ENCODE measurements at places on chromosomes 16 and 17. TPM values are rescaled to one million over a fixed set of nuclear protein-coding genes. Genes with fewer than 3 reads are reported as not detected.

CLEC19A gene
- not detected for total RNA-seq

GAS2L2 gene
- total RNA-seq = 0.07 TPM

DNA sequence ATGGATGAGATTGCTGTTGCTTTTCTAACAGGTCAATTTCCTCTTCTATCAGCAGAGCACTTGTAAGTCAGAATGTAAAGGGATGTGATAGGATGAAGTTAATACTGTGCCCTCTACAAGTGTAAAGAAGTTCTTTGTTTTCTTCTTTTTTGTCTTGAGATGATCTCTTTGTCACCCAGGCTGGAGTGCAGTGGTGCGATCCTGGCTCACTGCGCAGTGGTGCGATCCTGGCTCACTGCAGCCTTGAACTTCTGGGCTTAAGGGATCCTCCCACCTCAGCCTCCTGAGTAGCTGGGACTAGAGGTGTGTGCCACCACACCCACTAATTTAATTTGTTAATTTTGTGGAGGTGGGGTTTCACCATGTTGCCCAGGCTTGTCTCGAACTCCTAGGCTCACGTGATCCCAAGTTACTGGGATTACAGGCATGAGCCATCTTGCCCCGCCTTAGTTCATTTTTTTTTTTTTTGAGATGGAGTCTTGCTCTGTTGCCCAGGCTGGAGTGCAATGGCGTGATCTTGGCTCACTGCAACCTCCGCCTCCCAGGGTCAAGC lies 21.6 kb upstream of the KPNB1 start:
- H3K27me3 ChIP-seq = no peaks in the 10 kb centered on the region
- no peak for DNase-seq
- H3K4me3 ChIP-seq = no peak overlapping the region
- no peaks in the 10 kb centered on the region for H3K4me1 ChIP-seq
- no peak overlapping the region for H3K27ac ChIP-seq

TBX6 gene
- total RNA-seq = 0.83 TPM

- no peaks in the 10 kb centered on the region for H3K4me1 ChIP-seq
- no peak overlapping the region for H3K27ac ChIP-seq
- no peak for DNase-seq
- H3K4me3 ChIP-seq = no peak overlapping the region
- H3K36me3 ChIP-seq = no peaks in the 10 kb centered on the region
Measured at GRCh38 chr17:6084311-6085161, 14.4 kb downstream of the WSCD1 start.

DNA sequence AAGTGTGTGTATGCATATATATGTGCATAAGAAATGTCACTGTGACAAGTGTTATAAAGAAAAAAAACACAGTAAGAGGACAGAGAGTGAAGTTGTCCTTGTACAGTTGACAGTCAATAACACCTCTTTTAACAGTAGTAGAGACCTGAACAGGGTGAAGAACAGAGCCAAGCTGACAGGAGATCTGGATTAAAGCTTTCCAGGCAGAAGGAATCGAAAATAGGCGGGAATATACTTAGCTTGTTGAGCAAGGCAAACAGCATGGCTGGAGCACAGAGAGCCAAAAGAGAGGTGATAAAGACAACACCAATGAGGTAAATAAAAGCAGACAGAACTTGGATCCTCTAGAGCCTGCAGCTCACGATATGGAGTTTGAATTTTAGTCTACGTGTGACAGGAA lies 64.8 kb downstream of the KANSL1 start:
- H3K4me3 ChIP-seq = no peak overlapping the region
- DNase-seq = no peak
- H3K27me3 ChIP-seq = no peaks in the 10 kb centered on the region
- H3K36me3 ChIP-seq = no peaks in the 10 kb centered on the region
- H3K4me1 ChIP-seq = peaks cover 79% of the 10 kb centered on the region

DNASE1L2 gene
- total RNA-seq = 1.4 TPM

MPV17L gene
- 0.18 TPM for total RNA-seq

KRTAP4-16 gene
- not detected for total RNA-seq

RRN3 gene
- 58.3 TPM for total RNA-seq

DNA sequence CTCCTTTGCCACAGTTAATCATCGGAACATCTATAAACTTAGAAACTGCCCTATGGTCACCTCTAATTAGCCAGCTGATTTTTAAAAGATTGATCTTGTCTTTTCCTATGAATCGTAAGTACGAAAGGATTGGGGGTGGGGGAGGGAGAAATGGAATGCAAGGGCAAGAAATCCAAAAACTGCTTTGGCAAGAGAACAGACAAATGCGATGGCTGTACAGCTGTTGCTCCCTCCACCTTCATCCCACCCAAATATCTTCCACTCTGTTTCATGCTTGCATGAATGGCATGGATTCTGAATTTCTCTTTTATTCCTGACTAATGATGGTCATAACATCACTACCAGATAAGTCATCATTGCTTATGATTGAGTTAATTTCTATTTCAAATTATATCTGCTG lies 165.7 kb downstream of the STX8 start:
- no peak for DNase-seq
- no peaks in the 10 kb centered on the region for H3K36me3 ChIP-seq
- no peaks in the 10 kb centered on the region for H3K4me1 ChIP-seq
- no peaks in the 10 kb centered on the region for H3K27me3 ChIP-seq

DNA sequence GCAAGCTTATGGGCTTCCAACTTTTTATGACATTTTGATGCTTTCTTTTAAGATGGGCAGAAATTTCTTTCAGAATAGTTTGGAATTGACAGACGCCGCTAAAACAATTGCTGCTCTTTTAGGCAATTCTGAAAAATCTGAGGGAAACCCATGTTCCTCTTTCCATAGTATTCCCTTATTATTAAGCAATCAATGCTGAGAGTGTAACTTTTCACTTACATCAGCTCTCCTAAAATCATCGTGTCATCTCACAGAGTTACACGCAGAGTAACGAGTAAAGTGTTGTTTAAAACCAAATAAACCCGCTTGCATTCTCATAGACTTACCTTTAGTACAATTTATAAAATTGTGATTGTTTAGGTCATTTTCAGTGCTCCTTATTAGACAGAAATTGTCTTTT lies 150.6 kb downstream of the MAF start:
- H3K4me1 ChIP-seq = no peaks in the 10 kb centered on the region
- no peaks in the 10 kb centered on the region for H3K27me3 ChIP-seq
- no peaks in the 10 kb centered on the region for H3K36me3 ChIP-seq
- H3K27ac ChIP-seq = no peak overlapping the region
- H3K4me3 ChIP-seq = no peak overlapping the region

GRCh38 chr17:9487406-9487805 lies 88.2 kb downstream of the STX8 start:
- no peaks in the 10 kb centered on the region for H3K4me1 ChIP-seq
- no peak overlapping the region for H3K27ac ChIP-seq
- H3K27me3 ChIP-seq = no peaks in the 10 kb centered on the region
- H3K4me3 ChIP-seq = no peak overlapping the region
- no peaks in the 10 kb centered on the region for H3K36me3 ChIP-seq

GRCh38 chr17:8598913-8599312 lies 31.6 kb downstream of the MYH10 start:
- no peak overlapping the region for H3K4me3 ChIP-seq
- no peaks in the 10 kb centered on the region for H3K27me3 ChIP-seq
- no peak overlapping the region for H3K27ac ChIP-seq

- no peaks in the 10 kb centered on the region for H3K27me3 ChIP-seq
- no peaks in the 10 kb centered on the region for H3K4me1 ChIP-seq
- H3K27ac ChIP-seq = no peak overlapping the region
- peaks cover 10% of the 10 kb centered on the region for H3K36me3 ChIP-seq
Measured at GRCh38 chr16:69924777-69925191, 26.4 kb upstream of the CLEC18A start.

- H3K4me3 ChIP-seq = no peak overlapping the region
- no peaks in the 10 kb centered on the region for H3K36me3 ChIP-seq
- H3K27me3 ChIP-seq = no peaks in the 10 kb centered on the region
- peaks cover 30% of the 10 kb centered on the region for H3K4me1 ChIP-seq
- H3K27ac ChIP-seq = no peak overlapping the region
Measured at GRCh38 chr17:17051791-17052461, 9.7 kb downstream of the MPRIP start.

MRM1 gene
- total RNA-seq = 24.7 TPM

- no peak overlapping the region for H3K27ac ChIP-seq
- no peak overlapping the region for H3K4me3 ChIP-seq
- no peak for DNase-seq
- no peaks in the 10 kb centered on the region for H3K4me1 ChIP-seq
Measured at GRCh38 chr17:31588512-31588911, 197.0 kb downstream of the RAB11FIP4 start.

IGF2BP1 gene
- 0.28 TPM for total RNA-seq

GRCh38 chr16:54053891-54054820 lies 232.4 kb downstream of the IRX3 start:
- H3K27me3 ChIP-seq = no peaks in the 10 kb centered on the region
- no peaks in the 10 kb centered on the region for H3K4me1 ChIP-seq
- H3K36me3 ChIP-seq = no peaks in the 10 kb centered on the region
- H3K27ac ChIP-seq = no peak overlapping the region

DNA sequence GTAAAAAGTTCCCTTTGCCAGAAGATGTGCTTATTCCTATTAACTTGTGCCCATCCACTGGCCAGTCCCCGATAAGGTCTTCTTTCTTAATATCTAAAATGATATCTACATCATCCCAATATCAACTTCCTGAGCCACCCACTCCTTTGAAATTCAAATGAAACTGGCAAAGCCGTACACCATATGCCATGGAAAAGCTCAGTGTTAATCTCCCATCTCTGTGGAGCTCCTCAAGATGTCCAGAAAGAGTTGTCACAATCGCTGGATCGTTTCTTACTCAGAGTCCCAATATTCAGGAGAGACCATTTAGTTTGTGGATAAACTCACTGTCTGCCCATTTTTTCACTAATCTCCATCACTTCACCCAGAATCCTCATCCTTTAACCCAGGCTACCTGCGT lies 420.7 kb downstream of the NPIPA8 start:
- H3K27me3 ChIP-seq = no peaks in the 10 kb centered on the region
- no peak overlapping the region for H3K27ac ChIP-seq
- no peaks in the 10 kb centered on the region for H3K4me1 ChIP-seq
- no peak overlapping the region for H3K4me3 ChIP-seq
- no peak for DNase-seq

DNA sequence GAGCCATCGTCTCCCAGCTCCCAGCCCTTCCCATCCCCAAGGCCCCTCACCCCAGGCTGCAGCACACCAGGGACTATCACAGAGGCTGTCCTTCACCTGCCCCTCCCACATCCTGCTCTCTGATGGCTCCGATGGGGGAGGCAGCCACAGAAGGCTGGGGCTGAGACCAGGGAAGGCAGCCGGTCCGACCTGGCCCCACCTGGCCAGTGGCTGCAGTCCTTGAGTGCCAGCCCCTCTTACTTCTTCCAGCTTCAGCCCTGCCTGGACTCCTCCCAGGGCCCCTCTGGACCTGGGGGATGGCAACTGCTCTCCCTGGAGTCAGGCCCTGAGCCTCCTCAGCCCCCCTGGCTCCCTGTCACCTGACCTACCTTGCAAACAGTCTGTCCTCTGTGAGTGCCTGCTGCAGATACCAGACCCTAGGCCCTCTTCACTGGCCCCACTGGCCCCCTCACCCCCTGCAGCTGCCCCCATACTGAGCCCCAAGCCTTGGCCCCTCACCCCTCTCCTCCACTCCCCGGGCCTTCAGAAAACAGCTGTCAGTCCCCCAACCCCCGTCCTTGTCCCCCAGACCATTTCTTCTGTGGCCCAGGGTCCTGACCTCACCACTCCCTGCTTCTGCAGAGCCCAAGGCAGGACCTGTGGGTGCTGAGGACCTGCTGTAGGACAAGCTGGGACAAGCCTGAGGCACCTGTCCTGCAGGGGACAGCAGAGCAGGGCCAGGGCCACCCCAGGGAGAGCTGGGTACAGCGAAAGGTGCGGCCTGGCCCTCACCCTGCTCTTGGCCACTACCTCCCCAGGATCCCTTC lies 12.6 kb upstream of the SRRM2 start:
- H3K36me3 ChIP-seq = no peaks in the 10 kb centered on the region
- H3K27me3 ChIP-seq = no peaks in the 10 kb centered on the region

HCRT gene
- total RNA-seq = not detected

DNA sequence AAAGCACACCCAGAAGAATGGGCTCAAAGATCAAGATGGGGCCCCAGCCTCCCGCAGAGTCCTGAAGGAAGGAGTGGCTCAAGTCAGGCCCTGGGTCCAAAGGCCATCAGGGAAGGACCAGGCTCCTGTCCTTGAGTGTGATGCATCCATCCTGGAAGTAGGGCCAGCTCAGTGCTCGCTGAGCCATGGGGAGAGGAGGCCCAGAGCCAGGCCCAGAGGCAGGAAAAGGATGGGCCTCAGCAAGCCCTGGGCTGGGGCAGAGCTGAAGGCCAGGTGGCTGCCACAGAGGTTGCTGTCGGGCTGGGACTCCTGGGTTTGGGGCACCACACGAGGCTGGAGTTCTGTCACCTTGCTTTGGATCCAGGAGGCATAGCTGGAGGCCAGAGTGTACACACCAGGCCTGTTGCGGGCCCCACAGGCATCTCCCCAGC lies 3.7 kb downstream of the PRSS8 start:
- DNase-seq = no peak
- H3K4me1 ChIP-seq = no peaks in the 10 kb centered on the region

GRCh38 chr17:43018008-43018853 lies 4.0 kb downstream of the VAT1 start:
- H3K36me3 ChIP-seq = peaks cover 5% of the 10 kb centered on the region
- DNase-seq = peak; percentile 39
- H3K4me3 ChIP-seq = no peak overlapping the region
- H3K4me1 ChIP-seq = peaks cover 14% of the 10 kb centered on the region
- H3K27me3 ChIP-seq = no peaks in the 10 kb centered on the region
- H3K27ac ChIP-seq = no peak overlapping the region

All from CD8-positive, alpha-beta memory T cell (primary cell).